ENCODE measurements at places on chromosomes 12 and 14.

DNA sequence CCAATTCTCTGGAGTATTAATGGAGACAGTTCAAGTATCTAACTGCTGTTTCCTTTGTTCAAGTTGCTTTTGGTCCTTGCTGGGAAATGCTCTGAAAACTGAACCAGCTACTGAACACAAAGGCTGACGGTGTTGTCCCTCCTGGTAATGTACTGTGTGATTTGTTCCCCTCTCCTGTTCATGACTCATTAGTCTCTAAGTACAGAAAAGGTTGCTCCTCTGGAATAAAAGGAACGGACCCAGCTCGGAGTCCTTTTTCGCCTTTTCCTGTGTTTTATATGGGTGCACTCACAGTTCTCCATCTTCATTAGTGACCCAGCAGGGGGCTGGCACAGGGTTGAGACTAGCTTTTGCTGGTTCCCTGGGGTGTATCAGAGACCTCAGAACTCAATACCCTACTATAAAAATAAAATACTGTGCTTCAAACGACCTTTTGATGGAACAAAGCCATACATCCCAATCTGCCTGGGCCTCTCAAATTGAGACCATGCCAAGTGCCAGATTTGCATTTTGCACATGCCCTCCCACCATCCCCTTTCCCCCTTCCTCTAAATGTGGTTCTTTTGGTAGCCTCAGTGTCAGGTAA, 269.7 kb downstream of the RAD51B start:
- no peak for DNase-seq

- no peak for DNase-seq
Observed at GRCh38 chr12:115944392-115944742, 333.1 kb downstream of the MED13L start.

GRCh38 chr12:1339618-1340319, 254.6 kb downstream of the FBXL14 start:
- DNase-seq, result no peak

DNA sequence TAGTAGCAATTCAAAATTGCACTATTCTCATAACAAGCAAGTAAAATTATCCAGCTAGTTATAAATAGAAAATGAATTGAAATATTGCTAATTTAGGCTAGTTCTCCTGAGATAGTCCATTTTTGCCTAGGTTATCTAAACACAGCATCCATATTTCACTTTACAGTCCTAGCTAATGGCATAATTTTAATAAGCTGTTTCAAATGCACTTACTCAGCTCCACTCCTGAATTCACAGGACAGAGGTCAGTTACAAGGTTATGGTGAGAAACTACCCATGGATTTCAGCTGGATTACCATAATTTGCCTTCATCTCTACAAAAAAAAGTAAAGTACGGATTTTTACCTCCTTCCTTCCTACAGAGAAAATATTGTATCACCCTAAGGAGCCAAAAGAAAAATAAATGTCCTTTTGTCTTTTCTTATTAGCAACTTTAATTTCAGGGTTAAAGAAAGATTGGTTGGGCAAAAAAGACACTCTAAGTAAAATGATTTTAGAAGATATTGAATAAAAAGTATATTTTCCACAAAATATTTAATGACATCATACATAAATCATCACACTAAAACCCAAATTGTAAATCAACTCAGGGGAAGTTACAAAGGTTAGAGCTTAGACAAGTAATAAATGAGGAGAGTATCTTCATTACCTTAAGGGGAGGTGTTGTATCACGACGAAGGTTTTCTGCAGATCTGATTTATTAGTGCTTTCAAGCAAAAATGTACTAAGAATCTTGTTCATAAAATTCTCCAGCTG, 377.4 kb downstream of the C12orf50 start:
- DNase-seq, result no peak

DNA sequence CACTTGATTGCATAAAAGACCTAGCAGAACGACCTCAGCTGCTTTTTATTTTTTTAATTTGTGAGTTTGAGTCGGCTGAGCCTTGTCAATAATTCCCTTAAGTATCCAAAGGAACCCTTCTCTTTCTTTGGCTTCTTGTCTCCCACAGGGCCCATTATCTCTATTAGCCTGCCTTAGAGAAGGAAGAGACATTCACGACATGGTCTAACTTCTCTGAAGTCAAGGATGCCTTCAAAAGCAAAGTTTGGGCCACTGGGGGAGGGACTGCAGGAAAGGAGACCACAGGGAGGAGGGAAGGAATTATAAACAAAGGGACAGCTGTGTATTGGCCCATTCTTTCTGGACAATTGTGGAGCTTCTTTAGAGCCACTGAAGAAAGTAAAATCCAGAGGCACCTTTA, 126.4 kb downstream of the BRMS1L start:
- no peak for DNase-seq

GRCh38 chr12:126708492-126708896, 1558.5 kb upstream of the TMEM132C start:
- DNase-seq, result no peak

GRCh38 chr12:14057895-14058294, 76.5 kb upstream of the GRIN2B start:
- no peak for DNase-seq

DNA sequence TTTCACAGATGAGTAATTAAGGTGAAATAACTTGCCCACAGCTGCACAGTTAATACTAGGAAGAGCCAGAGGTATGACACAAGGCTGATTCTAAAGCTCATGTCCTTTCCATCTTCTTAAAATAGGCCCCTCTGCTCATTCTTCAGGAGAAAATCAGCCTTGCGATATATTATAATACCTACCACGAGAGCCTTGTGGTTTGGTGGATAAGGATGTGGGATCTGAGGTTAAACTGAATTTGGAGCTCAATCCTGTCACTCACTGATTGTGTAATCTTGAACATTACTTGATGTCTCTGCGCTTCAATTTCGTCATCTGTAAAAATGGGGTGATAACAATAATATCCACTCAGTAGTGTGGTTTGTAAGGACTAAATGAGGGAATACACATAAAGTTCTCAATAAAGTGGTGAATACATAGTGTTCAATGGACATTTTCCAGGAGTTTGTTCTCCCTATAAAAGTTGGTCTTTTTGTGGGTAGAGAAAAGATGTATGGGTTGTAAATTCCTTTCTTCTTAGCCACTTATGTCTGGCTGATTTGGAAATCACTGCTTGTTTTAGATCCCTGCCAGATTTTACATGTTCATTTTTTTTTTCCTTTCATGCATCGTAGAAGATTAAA, 25.1 kb upstream of the ATP2B1 start:
- DNase-seq, result no peak

DNA sequence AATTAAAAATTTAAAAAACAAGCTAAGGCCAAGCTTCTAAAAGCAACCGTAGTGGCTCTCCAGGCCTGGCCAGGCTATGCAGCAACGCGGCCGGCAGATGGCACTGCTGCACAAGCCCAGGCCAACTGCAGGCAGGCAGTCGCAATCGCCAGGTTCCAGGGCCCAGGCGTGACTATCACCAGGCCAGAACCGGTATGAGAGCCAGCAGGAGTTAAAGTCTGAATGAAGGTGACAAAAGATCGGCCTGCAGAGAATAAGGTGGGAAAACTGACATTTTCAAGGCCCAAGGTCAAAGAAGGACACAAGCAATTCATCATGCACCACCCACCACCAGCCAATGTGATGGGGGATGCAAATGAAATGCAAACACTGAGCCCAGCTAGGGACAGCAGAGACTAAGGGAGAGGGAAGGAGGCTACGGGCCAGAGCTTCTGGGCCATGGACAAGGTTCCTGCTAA, 43.6 kb upstream of the ANO2 start:
- DNase-seq, result peak; percentile 68

GRCh38 chr12:1373901-1374735, 220.3 kb downstream of the FBXL14 start:
- no peak for DNase-seq

DNA sequence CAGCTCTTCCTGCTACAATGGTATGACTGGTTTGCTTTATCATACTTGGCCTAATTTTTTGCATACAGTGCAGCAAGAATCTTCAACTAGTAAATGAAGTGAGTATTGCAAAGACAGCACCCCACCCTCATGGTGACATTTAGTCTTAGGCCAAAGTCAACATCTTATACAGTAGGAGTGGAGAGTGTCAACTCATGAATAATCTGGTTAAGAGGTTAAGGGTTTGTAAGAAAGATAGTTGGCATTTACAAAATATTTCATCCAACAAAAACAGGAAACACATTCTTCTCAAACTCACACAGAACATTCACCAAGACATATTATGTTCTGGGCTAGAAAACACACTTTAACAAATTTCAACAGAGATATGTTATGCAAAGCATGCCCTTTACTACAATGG, 2.2 kb upstream of the OAS1 start:
- no peak for DNase-seq

GRCh38 chr12:77619425-77619824, 211.3 kb upstream of the NAV3 start:
- DNase-seq, result no peak

DNA sequence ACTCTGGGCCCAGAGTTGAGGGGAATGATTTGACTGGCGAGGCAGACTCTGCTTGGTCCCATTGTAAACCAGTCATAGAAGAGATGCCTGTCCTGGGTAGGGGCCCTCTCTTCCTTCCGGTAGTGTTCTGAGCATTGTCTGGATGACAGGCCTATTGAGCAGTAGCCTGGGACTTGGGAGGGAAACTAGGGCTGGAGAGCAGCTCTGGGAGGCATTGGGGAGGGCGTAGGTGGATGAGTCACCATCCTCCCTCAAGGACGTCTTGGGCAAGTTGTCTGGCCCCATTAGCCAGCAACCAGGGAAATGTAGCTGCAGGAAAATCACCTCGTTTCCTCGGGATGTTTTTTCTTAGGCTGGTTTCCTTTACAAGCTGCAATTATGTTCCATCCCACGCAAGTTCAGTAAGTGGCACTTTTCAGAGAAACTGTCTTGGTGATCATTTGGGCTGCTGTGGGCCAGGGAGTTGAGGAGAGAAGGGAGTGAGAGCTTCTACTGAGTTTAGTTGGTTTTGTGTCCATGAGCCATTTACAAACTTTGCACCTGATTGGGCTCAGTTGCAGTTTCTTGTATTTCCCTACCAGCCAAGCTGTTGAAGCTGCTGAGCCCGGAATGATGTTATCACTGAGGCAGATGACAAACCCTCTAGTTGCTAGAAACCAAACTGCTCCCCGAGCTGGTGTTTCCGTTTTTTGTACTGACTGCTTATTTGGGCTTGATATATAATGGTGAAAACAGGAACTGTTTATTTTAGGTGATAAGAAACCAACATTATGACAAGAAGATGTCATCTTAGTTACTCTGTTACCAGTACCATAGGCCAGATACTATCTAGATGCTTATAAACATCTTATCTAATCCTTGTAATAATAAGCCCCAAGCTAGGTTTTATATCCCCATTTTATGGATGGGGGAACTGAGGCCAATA, 147.6 kb downstream of the CHST11 start:
- DNase-seq, result peak; percentile 64

DNA sequence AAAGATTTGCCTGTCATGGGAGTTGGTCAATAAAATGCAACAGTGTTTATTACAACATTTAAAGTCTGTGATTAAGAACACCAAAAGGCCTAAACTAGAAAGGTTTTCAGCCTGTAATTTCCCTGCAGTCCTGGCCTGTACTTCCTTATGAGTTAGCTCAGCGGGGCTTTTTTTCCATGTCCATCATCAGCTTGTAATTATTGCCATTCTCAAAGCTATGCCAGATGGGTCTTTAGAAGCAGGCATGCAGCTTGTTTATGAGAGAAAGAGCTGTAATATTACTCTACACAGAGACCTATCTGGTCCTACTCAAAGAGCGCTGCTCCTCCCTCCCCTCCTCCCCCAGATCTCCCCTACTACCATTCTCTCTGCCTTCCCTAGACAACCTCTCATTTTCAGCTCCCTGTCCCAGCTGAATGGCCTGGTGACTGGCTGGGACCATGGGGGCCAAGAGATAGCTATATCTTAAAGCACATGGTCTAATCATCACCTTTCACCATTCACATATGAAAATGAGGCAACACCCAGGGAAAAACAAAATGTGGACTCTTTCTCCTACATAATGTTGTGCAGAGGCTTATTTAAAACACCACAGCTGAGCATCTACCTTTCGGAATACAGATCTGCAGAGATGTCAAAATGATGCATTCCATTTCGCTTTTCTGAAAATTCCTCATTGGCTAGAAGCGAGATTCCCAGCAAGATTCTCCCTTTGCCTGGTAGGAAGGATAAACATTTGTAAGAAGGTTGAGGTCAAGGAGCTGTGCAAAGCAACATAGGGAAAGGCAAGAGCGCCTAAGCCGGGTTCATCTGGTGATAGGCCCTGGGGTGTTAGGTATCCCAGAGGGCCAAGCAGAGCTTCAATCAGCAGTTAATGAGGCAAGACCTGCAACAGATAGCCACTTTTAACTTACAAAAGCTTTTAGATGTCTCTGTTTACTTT, 209.7 kb upstream of the CDKN3 start:
- no peak for DNase-seq

DNA sequence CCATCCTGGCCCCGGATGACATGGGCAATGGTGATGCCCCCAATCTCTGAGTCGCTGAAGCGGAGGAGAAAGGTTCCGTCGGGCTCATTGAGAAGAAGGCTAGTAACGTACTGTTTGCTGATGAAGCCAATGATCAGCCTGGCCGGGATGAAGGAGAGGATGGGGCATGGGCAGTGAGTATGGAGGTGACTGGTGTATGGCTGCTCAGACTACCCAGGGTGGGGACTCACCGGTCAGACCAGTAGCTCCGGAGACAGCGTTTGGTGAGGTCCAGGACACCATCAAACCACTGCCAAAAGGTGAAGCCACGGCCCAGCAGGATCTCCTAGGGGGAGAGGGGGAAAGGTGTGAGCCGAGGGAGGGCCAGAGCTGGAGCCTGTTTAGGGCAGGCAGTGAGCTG, 10.9 kb downstream of the NAB2 start:
- no peak for DNase-seq

GRCh38 chr12:2224961-2225360, 172.2 kb downstream of the CACNA1C start:
- DNase-seq, result no peak

DNA sequence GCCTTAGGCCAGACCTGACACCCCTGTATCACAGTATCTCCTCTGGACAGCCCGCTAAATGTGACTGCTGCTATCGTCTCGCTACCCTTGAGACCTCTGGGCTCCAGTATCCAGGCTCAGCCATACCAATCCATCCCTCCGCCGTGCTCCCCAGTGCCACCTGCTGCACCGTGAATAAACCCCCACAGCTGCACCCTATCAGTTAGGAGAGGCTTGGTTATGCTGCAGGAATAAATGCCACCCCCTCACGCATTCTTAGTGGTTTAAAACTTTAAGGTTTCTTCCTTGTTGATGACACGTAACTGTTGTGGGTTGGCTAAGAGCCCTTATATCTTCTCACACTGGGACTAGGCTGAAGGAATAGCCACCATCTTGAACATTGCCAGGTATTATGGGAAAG, 12.1 kb downstream of the CCDC63 start:
- DNase-seq, result no peak

DNA sequence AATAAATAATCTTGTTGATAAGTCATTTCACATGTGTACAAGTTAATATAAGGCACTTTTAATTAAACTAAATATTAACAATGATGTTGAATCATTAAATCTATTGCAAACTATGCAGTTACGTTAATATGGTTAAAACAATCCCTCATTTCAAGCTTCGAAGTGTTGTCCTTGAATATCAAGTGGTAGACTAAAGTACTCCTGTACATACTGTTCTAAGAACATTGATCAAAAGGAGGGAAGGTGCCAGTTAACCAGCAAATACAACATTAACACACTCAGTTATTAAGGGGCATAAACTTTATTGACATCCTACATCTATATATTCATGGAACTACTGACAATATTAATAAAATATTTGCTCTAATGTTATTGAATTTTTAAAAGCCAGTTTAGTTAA, 8.7 kb downstream of the BCAT1 start:
- no peak for DNase-seq

All from CD8-positive, alpha-beta T cell (primary cell).